ENCODE measurements at places on chromosomes 12 and 14.
A peak's percentile ranks its signal among the peaks of the same experiment; 100 is the strongest.

- no peak overlapping the region for H3K4me3 ChIP-seq
- no peaks in the 10 kb centered on the region for H3K27me3 ChIP-seq
- no peak overlapping the region for H3K27ac ChIP-seq
Observed at GRCh38 chr12:123035841-123036240, 55.4 kb downstream of the ARL6IP4 start.

- no peak overlapping the region for H3K4me3 ChIP-seq
- no peaks in the 10 kb centered on the region for H3K4me1 ChIP-seq
- H3K27ac ChIP-seq, result no peak overlapping the region
- no peak for DNase-seq
- no peaks in the 10 kb centered on the region for H3K36me3 ChIP-seq
- H3K27me3 ChIP-seq, result no peaks in the 10 kb centered on the region
Observed at GRCh38 chr12:78418919-78419318, 445.7 kb upstream of the SYT1 start.

DNA sequence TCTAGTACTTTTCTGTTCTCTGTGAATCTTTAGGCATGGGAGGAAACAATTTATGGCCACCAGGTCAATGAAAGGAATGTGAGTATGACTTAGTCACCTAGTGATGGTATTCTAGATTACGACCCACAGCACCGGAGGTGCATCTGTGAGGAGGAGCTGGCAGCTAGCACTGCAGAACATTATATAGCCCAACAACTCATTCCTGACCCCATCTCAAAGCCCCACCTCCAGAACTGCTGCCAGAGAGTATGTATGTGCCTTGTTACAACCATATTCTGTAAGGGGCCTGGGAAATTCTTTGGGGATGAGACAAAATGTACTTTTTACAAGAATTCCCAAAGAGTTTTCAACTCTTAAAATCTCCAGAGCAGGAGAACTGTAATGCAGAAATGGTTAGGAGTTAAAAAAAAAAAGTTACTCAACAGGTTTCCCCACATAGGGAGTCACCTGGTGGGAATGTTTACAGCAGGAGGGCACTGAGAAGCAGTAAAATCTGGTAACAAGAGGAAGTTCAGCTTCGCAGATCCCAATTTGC is 34.9 kb upstream of the CERS5 start:
- H3K27ac ChIP-seq, result peak overlapping the region; percentile 75
- no peak overlapping the region for H3K4me3 ChIP-seq

- H3K27me3 ChIP-seq, result no peaks in the 10 kb centered on the region
- DNase-seq, result no peak
- H3K4me3 ChIP-seq, result no peak overlapping the region
- H3K27ac ChIP-seq, result no peak overlapping the region
- H3K36me3 ChIP-seq, result no peaks in the 10 kb centered on the region
Observed at GRCh38 chr14:96627811-96628775, 125.9 kb downstream of the PAPOLA start.

DNA sequence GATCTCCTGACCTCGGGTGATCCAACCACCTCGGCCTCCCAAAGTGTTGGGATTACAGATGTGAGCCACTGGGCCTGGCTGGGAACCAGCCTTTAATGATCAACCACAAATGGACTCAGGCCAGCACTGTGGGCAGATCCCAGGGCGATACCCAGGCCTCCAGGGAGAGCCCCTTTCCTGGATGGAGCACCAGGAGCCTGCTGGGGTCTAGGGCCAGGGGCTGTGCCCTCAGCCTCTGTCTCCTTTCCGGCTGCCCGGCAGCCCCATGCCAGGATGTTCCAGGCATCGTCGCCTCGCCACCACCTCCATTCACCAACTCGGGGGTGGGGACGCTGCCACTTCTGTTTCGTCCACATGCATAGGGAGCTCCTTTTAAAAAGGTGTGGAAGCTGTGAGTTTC is 2.3 kb downstream of the ADGRD1 start:
- DNase-seq, result no peak
- H3K4me3 ChIP-seq, result no peak overlapping the region
- peaks cover 21% of the 10 kb centered on the region for H3K4me1 ChIP-seq
- H3K27me3 ChIP-seq, result no peaks in the 10 kb centered on the region
- no peaks in the 10 kb centered on the region for H3K36me3 ChIP-seq
- H3K27ac ChIP-seq, result no peak overlapping the region

DNA sequence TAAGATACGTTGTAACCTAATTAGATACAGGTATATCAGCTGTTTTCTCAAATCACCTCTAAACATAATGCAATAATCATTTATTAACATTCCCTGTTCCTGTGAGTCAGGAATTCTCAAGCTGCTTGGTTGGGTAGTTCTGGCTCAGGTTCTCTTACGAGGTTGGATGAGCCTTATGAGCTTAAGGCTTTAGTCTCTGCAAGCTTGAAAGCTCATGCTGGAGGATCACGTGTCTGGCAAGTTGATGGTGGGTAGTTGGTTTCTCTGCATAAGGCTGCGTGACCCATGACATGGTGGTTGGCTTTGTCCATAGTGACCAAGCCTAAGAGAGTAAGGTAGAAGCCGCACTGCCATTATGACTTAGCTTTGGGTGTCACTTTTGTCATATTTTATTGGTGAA is 62.0 kb downstream of the PLEKHA5 start:
- no peak overlapping the region for H3K27ac ChIP-seq
- peaks cover 24% of the 10 kb centered on the region for H3K4me1 ChIP-seq
- no peaks in the 10 kb centered on the region for H3K27me3 ChIP-seq
- no peaks in the 10 kb centered on the region for H3K36me3 ChIP-seq
- no peak overlapping the region for H3K4me3 ChIP-seq

DNA sequence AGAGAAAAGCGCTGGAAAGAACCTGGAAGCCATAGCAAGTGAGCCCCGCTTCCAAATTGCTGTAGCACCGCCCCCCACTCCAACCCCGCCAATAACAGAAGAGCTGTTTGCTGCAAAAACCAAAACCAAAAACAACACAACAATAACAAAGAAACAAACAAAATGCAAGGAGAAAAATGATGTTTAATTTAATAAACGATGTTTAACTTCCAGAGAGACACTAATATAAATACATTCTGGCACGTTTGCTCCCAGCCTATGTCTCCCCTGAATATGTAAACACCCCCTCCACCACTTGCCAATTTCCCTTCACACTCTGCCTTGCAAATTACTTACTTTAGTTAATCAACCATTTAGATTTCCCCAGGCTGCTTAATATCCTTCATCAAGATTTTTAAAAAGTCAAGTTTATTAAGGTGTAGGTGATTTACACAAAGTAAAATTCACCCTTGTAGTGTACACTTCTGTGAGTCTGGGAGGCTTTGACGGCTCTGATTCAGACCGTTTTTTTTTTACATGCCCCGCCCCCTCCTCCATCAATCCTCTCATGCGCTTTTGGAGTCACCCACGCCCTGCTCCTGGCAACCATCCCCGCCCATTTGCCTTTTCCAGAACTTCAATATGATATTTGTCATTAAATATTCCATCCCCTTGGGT is 482 bp upstream of the IFI27L2 start:
- no peak overlapping the region for H3K4me3 ChIP-seq
- DNase-seq, result no peak
- H3K4me1 ChIP-seq, result peaks cover 16% of the 10 kb centered on the region
- H3K27ac ChIP-seq, result no peak overlapping the region

GRCh38 chr12:110790301-110790700 is 47.6 kb upstream of the PPP1CC start:
- H3K36me3 ChIP-seq, result no peaks in the 10 kb centered on the region
- H3K4me3 ChIP-seq, result no peak overlapping the region
- DNase-seq, result no peak
- H3K4me1 ChIP-seq, result no peaks in the 10 kb centered on the region
- no peaks in the 10 kb centered on the region for H3K27me3 ChIP-seq

DNA sequence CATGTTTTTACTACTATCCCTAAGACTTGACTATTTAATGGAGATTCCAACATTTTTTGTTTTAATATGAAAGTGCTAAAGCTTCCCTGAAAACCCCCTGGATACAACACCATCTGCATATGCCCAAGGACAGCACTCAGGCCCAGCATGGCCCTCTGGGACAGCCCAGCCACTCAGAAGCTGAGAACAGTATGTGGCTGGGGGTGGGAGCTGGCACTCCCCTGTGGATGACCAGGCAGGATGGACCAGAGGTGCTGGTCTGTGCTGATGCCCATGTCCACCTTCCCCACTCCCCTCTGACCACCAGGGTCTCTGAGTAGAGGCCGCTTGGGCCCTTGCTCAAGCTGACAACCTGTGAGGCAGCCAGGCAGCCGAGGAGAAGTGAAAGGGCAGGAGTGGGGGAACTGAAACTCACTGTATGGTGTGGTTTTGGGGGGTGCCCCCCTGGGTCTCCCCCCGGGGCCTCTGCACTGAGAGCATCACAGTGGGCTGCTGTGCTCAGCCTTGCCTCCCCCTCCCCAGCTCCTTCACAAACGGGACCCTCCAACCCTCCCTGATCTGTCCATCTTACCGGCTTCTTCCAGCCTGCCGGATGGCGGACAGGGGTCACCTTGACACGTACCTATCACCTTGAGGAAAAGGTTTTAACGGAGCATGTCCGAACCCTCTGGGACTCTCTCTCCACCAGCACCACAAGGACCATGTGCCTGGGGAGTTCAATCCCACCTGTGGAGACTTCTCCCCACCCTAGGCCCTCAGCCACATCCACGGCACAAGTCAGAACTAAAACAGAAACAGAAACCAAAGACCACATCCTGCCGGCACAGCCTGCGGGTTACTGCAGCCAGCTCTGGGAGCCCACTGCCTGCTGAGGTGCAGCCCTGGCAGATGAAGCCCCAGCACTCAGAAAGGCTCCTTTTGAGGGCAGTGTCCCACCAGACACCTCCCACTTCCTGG is at the start of gene TMEM229B:
TSS of gene TMEM229B (minus strand) at position 785 of the 957 bp plus-strand sequence. CDS start 14,798 bp downstream, outside the sequence.
- no peak for DNase-seq
- H3K4me3 ChIP-seq, result no peak within 1 kb of the TSS
- peak within 1 kb of the TSS; percentile 31 for H3K27ac ChIP-seq
- no peaks in the 10 kb centered on the region for H3K27me3 ChIP-seq

GRCh38 chr14:88208858-88209257 is 114.2 kb downstream of the KCNK10 start:
- H3K4me1 ChIP-seq, result no peaks in the 10 kb centered on the region
- DNase-seq, result no peak
- H3K27ac ChIP-seq, result no peak overlapping the region
- H3K27me3 ChIP-seq, result no peaks in the 10 kb centered on the region
- no peak overlapping the region for H3K4me3 ChIP-seq

GRCh38 chr12:57430112-57430930 is 522 bp downstream of the R3HDM2 start:
- no peaks in the 10 kb centered on the region for H3K36me3 ChIP-seq
- peaks cover 24% of the 10 kb centered on the region for H3K4me1 ChIP-seq
- H3K27ac ChIP-seq, result peak overlapping the region; percentile 92
- peak; percentile 63 for DNase-seq

- no peak overlapping the region for H3K27ac ChIP-seq
- no peaks in the 10 kb centered on the region for H3K36me3 ChIP-seq
- H3K4me3 ChIP-seq, result no peak overlapping the region
- H3K4me1 ChIP-seq, result no peaks in the 10 kb centered on the region
Observed at GRCh38 chr14:53751650-53752049, 205.0 kb downstream of the BMP4 start.

DNA sequence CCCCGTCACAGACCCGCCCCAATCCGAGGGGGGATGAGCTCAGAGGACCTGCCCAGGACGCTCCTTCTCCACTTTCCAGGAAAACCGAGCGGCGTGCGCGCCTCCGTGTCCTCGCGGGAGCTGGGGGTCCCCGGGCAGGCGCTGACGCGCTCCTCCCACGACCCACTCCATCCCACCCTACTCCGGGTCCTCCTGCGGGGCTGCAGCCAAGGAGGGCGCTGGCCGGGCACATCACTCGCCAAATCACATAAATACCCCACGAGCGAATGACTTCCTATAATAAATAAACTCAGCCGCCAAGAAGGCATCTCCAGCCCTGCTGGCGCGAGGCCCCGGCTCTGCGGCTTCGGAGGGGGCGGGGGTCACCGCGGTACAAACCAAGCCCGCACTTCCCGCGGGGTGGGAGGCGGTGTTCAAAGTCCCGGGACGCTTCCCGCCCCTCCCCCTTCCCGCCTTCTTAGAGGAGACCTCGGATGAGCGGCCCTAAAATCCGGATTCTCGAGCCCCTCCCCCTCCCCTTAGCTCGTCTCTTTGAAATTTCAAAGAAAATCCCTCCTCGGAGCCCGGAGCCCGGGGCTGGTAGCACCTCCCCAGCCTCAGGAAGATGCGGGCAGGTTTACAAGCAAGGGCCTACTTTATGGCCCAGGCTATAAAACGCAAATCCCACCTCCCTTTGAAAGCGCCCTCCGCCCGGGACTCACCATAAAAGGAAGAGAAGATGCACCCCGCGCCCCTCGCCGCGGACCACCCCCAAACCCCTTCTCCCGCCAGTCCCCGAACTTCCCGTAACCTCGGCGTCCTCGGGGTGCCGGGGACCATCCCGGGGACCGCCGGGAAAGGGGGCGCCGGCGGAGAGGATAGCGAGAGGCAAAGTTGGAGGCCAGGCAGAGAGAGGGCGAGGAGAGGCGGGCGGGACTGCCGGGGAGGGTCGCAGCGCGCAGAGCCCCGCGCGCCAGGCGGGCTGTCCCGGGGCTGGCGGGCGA is 712 bp upstream of the FZD10 start:
- peak; percentile 33 for DNase-seq
- peaks cover 14% of the 10 kb centered on the region for H3K4me1 ChIP-seq
- no peak overlapping the region for H3K4me3 ChIP-seq
- no peaks in the 10 kb centered on the region for H3K27me3 ChIP-seq
- H3K27ac ChIP-seq, result no peak overlapping the region

DNA sequence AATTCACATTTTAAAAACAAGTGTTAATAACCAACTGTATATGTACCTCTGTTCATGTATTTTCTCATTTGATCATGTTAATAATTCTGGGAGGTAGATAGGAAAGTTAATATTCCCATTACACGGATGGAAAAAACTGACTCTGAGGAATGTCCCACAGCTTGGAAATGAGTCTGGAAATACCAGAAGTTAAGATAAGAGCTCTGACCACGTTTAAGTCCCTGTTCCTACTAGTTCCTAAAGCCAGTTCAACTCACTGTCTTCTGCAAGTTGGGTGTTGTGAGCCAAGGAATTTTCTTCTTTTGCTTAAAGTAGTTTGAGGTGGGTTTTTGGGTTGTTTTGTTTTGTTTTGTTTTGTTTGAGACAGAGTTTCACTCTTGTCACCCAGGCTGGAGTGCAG is 104.5 kb downstream of the TMEM30B start:
- H3K4me1 ChIP-seq, result peaks cover 7% of the 10 kb centered on the region
- H3K4me3 ChIP-seq, result no peak overlapping the region
- DNase-seq, result no peak
- no peaks in the 10 kb centered on the region for H3K27me3 ChIP-seq
- no peaks in the 10 kb centered on the region for H3K36me3 ChIP-seq

GRCh38 chr12:29572464-29572863 is 75.0 kb upstream of the OVCH1 start:
- H3K4me3 ChIP-seq, result no peak overlapping the region
- no peaks in the 10 kb centered on the region for H3K27me3 ChIP-seq
- no peaks in the 10 kb centered on the region for H3K36me3 ChIP-seq
- no peak overlapping the region for H3K27ac ChIP-seq
- no peak for DNase-seq

GRCh38 chr12:67062193-67062592 is 207.0 kb upstream of the CAND1 start:
- H3K36me3 ChIP-seq, result no peaks in the 10 kb centered on the region
- no peak overlapping the region for H3K27ac ChIP-seq
- no peak overlapping the region for H3K4me3 ChIP-seq
- DNase-seq, result no peak
- no peaks in the 10 kb centered on the region for H3K27me3 ChIP-seq

Measured in body of pancreas (tissue), 4 donors.